ENCODE measurements at places on chromosomes 12 and 14.

DNA sequence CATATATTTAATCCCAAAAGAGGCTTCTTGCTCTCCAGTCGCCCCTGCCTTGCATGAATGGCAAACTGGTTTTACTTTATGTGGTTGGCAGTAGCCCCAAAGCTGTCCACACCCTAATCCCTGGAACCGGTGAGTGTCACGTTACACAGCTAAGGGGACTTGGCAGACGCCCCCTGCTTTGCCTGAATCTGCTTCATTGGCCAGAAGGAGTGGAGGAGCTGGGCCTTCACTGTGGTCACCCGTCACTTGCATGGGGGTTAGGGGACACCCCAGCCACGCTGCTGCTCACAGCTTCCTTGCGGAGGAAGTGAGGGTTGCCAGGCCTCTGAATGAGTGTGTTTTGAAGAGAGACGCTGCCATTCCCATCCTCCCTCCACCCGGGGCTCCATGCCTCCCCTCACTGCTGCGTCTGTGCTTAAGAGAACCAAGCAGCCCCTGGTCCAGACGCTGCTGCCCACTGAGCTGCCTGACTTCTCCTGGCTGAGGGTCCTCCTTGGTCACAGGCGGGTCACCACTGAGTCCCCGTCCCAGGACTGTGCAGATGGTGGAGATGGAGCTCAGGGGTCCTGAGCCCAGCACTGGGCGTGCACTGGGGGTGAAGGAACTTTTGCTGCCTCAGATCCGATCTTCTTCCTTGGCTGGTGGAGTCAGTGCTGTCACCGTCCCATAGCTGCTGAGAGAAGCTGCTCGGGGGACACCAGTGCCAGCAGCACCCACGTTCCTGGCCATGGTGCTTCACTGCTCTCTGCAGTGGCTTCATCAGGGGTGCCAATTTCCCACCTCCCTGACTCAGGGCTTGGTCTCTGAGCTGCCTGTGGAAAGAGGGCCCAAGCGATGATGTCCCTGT, 39.8 kb downstream of the GALNT9 start:
- DNase-seq: no peak

DNA sequence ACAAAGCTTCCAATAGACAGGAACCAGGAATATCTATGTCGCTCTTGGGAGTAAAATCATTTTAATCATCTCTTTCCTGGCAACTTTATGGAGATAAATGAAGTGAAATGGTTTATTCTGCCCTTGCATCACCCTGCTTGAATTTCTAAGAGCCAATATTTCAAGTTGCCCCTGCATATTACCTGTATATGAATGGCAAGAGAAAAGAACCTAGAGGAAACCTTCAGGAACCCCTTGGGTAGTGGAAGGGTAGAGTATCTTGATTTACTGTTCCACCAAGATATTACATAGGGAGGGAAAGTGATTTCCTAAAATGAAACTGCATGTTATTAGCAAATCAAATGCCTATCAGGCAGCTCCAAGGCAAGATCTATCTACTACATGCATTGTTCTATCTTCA, 308.4 kb upstream of the NAV3 start:
- no peak for DNase-seq

DNA sequence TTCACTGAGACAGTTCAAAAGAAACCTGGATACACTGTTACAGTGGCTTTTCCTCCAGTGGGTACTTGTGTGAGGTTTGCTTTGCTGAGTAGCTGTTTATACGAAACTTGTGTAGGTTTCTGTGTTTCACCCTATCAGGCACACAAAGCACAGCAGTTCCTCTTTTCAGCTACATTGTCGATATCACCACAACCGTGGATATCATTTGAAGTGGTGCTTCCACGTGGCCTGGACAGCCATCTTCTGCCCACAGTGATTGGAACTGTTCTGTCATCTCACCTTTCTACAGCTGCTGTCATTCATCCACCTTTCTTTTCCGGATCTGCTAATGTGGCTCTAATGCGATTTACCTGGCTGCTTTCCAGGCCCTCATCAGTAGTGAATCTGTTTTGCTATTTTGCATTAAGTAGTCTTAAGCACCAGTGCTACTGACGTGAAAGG, 368.8 kb downstream of the SYT1 start:
- DNase-seq: no peak

GRCh38 chr14:51960866-51961265, 28.5 kb upstream of the RTRAF start:
- no peak for DNase-seq

Measured in esophagus squamous epithelium (tissue), 5 donors.